ENCODE measurements at places on chromosomes 5 and 9.

DNA sequence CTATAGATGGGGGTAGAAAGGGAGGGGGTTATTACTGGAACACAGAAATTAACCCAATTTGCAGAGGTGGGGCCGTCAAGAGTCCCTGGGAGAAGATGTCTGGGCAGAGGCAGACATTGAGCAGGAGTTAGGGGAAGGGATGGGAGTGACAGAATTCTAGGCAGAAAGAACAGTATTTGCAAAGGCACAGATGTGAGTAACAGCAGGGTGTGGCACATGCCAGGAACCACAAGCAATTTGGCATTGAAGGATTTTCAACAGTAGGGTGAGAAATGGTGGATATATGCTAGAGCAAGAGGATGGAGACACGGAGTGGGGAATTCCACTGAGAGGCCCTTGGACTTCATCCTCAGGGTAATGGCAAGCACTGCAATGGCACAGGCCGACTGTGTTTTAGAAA lies 71.6 kb upstream of the FRRS1L start:
- no peak for DNase-seq

DNA sequence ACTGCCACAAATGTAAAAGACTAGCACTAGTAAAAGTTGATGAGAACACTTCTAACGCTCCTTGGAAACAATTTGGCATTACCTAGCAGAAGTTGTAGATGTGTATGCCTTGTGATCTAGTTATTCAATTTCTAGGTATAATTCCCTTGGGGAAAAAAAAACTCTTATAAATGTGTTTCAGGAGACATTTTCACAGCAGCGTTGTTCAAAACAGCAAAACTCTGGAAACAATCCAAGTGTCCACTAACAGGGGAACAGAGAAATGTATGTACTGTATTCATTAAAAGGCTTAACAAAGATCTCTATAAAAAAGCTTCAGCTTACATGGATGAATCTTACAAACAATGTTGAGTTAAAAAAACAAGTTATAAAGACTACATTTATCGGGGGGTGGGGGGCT lies 30.4 kb downstream of the NR3C1 start:
- DNase-seq: no peak

DNA sequence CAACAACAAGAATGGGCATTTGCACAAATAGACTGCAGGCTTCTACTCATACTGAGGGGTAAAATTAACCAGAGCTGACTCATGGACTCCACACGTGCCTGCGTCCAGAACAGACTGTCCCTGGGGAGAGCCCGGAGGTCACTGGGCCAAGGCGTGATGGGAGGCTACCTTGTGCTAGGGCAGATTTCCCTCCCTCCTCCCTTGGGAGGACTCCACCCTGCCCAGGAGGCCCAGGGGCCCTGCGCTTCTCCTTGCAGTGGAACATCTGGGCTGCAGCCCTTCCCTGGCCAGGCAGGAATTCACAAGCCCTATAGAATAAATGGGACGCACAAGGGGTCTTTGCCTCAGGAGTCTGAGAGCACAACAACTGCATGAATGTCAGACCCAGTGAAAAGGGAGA lies 35.6 kb downstream of the IRX2 start:
- no peak for DNase-seq

- no peak for DNase-seq
Observed at GRCh38 chr5:171592076-171592475, 172.6 kb downstream of the FGF18 start.

DNA sequence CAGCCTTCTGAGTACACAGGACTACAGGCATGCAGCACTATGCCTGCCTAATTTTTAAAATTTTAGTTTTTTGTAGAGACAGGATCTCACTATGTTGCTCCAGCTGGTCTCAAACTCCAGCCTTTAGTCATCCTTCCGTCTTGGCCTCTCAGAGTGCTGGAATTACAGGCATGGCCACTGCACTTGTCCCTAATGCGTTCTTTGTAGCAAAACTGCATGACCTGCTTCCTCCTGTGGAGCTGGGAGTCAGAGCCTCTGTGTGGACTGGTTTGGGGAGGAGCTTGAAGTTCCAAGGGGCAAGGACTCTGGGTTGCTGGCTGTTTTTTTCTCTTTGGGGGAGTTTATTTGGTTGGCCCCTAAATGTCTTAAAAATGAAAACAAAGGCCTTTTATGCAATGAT lies 22.7 kb upstream of the ANKRD34B start:
- peak; percentile 28 for DNase-seq
